ENCODE measurements at places on chromosomes 7 and 10.

DNA sequence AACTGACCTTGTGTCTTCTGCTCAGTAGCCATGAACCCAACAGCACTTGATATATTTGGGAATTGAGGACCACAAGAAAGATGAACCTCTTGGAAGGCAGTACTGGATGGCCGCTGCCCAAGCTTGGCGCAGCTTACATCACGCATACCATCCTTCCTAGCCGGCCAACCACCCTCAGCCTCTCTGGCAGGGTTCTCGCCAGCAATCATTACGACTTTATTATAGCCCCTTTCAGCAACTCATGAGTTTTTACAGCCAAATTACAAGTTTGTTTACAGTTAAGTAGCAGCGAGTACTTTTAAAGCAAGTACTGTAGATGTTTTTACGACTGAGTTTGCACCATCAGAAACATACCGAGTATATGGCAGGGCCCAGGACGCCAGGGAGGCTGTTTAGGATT is 769.1 kb downstream of the SUGCT start:
- DNase-seq: no peak

- no peak for DNase-seq
Measured at GRCh38 chr10:37619336-37619735, 238.1 kb downstream of the ZNF248 start.

DNA sequence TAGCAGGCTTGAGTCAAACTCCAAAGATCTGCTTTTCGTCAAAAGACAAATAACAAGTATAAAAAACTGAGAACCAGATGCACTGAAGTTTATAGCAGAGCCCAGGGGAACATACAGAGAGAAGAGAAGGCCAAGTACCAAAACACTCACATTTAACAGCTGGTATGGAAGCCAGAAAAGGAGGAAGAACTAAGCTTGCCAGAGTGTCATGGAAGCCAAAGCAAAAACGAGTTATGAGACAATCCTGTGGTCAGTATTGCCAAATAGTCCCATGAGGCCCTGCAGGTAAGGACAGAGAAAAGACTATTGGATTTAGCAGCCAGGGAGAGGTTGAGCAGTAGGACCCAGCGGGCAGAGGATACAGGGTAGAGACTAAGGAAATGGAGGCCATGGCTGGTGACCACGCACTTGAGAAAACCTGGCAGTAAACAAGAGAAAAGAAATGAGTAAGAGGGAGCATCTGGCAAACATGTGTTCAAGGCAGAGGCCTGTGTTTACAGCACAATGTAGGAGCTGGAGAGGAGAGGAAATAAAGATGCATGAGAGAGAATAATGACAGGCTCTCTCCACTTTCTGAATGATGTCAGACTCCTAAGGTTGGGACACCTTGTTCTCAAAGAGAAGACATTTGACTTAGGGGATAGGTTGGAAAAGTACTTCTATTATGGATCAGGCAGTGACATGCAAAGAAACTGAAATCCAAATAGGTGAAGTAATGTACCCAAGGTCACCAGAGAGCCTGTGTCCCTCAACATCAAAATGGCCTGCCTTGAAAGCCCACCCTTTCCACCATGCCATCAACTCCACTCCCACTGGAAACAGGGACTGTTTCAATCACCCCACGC is 9.1 kb downstream of the CREB3L2 start:
- DNase-seq: peak; percentile 93

DNA sequence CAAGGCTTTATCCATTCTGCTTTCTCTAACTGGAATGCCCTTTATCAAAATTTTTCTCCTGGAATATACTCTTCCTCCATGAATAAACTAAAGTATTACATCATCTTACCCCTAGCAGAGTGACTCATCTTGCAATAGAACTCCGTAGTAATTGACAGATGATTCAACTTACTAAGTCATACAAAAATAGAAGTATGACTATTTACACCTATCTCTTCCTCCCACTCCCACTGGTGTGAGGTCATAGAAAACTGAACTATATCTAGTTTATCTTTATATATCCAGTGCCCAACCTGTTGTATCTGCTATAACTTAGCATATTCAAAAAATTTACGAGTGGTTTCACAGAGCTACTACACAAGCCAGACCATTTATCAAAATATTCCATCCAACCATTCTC is 26.1 kb downstream of the ABCB1 start:
- peak; percentile 70 for DNase-seq

GRCh38 chr10:287814-288213 is 152.6 kb downstream of the ZMYND11 start:
- DNase-seq: no peak

- peak; percentile 52 for DNase-seq
Measured at GRCh38 chr7:66557214-66558200, 71.2 kb upstream of the KCTD7 start.

DNA sequence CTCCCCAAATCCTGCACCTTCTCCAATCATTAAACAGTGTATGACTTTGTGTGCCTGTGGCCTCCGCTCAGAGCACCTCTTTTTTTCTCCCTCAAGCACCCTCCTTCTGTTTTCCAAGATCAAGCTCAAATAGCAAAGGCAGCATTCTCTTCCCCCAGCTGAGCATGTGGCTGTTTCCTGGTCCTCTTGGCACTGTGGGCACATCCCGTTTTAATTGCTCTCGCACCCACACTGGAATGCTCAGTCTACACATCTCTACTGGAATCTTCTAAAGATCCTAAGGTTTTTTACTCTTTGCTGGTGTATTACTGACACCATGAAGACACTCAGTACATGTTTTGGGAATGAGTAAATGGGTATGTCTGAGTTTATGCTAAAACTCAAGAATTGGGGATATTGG is 107.4 kb downstream of the WDFY4 start:
- no peak for DNase-seq

DNA sequence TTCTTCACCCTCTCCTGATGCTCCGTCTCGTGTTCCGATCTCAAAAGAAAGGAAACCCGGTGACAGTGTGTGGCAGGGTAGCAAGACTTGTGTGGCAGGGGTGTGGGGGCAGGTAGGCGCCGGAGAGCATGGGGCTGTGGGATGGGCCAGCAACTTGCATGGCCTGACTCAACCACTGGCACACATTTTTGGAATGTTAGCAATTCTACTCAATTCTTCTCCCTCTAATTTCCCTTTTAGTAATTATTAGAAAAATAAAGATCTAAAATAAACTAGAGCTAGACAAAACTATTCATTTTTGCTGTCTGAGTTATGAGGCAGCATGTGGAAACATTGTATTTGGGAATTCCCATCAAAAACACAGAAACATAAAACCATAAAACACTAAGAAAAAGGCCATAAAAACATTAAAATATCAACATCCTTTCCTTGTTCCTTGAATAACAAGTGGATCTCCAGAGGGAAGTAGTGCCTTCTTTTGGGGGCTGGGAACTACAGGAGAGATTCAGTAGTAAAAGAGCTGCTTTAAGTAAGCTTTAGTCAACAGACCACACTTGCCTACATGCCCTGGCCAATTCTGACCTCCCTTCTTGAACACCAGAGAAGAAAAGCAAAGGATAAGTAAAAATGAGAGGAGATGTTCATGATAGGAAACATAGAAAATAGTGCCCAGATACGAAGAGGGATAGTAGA is 21.8 kb downstream of the SEMA3C start:
- DNase-seq: no peak

DNA sequence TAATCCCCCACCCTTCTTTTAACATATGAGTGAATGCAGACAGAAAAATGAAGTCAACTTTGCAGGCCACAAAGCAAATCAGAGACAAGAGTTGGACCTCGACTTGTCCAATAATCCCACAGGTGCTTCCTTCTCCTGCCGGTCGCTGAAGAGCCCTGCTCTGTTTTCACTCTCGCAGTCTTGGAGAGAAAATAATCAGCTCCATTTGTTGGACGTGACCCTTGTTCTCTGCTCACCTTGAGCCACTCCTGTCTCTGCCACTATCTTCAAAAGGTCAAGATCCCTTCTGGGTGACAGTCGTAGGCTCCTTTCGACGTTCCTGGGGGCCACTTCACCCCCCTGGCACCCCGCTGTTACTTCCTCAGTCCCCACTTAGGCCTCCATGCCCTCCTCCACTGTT is 2.8 kb upstream of the KLF6 start:
- no peak for DNase-seq

DNA sequence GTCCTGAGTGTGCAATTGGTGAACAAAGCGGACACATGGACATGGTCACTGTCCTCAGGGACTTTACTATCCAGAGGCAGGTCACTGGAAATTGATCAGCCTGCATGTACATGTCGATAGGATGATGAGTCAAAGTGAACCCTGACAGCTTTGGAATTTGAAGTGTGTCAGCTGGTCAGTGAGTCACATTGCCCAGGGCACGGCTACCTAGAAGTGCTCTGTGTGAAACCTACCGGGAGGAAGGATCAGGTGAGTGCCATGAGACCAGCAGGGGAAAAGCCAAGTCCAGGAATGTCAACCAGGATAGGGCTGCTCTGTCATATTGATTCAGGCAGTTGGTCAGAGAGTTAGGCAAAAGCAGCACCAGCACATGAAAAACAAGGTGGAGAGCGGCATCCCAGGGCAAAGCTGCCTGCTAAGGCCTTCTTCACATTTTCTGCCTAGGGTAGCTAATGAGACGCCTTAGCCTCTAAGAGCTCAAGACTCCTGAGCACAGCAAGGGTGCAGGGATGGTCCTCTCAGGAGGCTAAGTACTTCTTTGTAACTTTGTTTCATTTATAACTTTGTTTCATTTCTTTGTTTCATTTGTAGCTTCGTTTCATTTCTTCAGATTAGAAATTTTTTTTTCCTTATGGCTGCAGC is 19.4 kb upstream of the PDCD4 start:
- peak; percentile 98 for DNase-seq

- DNase-seq: no peak
Measured at GRCh38 chr10:12533151-12533550, 183.8 kb downstream of the CAMK1D start.

- DNase-seq: peak; percentile 38
Measured at GRCh38 chr10:124898471-124898870, 43.5 kb upstream of the ZRANB1 start.

DNA sequence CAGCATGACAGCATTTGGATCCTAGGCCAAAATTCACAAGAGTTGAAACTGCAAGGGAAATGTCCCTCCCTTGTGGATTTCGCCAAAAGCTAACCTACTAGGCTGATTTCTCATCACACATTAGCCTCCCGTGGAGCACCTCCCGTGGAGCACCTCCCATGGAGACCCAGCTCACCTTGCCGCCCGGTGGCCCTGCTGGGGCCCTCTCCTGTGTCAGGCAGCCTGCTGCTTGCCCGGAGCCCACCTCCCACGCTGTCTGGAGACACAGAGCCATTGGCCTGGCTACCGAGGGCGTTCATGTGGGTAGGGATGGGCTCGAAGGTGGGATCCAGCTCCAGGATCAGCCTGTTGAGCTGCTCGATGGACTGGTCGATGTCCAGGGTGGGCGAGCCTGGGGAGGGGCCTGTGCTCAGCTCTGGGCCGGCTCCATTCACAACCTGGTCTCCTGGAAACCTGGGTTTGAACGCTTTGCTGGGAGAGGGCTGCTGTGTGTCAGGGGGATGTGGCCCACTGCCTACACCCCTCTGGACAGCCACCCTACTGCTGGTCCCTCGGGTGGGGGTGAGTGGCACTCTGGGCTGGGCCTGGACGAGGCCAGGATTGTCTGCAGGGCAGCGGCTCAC is 213.6 kb downstream of the TNS3 start:
- DNase-seq: no peak

DNA sequence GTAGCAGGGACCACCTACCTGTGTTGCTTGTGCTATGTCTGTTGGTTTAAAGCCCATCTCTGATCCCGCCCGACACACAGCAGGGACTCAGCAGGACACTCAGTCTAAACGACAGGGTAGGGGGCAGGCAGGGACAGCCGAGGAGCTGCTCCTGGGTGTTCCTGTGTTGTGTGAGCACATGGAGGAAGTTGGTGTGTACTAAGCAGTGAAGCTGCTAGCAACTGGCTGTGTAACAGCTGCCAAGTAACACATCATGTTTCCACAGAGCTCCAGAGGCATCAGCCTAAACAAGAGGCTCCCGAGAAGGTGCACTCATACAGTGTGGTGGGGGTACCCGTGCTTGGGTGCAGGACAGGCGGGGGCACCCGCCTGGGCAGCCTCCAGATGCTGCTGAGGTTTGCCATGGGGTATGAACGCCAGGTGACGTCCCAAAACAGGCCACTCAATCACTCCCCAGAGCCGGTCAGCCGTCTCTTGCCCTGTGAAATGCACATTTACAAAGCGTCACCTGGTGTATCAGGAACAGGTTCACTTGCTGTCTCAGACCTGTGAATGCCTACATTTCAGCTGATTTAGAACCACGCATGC is 59.6 kb downstream of the PTPRN2 start:
- DNase-seq: no peak

GRCh38 chr10:13767676-13768178 is 181.0 kb downstream of the PRPF18 start:
- no peak for DNase-seq

- no peak for DNase-seq
Measured at GRCh38 chr7:27169658-27170425, 4.3 kb downstream of the HOXA10 start.

- peak; percentile 60 for DNase-seq
Measured at GRCh38 chr10:15725603-15726002, 5.9 kb upstream of the ITGA8 start.

DNA sequence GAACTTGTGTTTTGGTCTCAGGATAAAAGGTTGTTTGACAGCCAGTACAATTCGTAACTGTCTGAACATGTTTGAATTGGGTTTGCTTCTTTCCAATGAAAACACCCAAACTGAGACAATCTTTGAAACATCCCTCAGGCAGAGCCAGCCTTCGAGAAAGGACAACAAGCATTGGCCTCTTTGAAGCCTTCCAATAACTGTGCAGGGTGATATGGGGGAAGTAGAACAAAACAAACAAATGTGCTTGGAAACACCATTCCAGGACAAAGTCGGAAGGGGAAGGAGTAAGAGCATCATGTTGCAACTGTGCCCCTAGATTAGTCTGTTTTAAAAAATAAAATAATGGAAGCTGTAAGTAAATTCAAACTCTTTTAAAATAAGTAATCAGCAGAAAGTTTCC is 39.5 kb downstream of the IL2RA start:
- no peak for DNase-seq

GRCh38 chr7:104936546-104936945 is 77.5 kb upstream of the KMT2E start:
- no peak for DNase-seq

GRCh38 chr10:72175149-72175548 is 40.7 kb upstream of the ANAPC16 start:
- DNase-seq: peak; percentile 41

GRCh38 chr7:117810642-117811512 is 62.4 kb downstream of the CTTNBP2 start:
- peak; percentile 36 for DNase-seq

GRCh38 chr7:130149281-130150139 is 55.7 kb downstream of the TMEM209 start:
- no peak for DNase-seq

- DNase-seq: no peak
Measured at GRCh38 chr10:52855546-52856325, 83.2 kb upstream of the MBL2 start.

GRCh38 chr7:158802535-158803366 is 26.6 kb downstream of the ESYT2 start:
- peak; percentile 63 for DNase-seq
